ENCODE measurements at places on chromosomes 6 and 20. TPM values are rescaled to one million over a fixed set of nuclear protein-coding genes. Genes with fewer than 3 reads are reported as not detected.
A peak's percentile ranks its signal among the peaks of the same experiment; 100 is the strongest.

GRCh38 chr6:119334535-119335264 is 14.9 kb downstream of the MAN1A1 start:
- no peak for DNase-seq

GRCh38 chr6:157460182-157460999 is 79.4 kb downstream of the ZDHHC14 start:
- no peak for DNase-seq

DNA sequence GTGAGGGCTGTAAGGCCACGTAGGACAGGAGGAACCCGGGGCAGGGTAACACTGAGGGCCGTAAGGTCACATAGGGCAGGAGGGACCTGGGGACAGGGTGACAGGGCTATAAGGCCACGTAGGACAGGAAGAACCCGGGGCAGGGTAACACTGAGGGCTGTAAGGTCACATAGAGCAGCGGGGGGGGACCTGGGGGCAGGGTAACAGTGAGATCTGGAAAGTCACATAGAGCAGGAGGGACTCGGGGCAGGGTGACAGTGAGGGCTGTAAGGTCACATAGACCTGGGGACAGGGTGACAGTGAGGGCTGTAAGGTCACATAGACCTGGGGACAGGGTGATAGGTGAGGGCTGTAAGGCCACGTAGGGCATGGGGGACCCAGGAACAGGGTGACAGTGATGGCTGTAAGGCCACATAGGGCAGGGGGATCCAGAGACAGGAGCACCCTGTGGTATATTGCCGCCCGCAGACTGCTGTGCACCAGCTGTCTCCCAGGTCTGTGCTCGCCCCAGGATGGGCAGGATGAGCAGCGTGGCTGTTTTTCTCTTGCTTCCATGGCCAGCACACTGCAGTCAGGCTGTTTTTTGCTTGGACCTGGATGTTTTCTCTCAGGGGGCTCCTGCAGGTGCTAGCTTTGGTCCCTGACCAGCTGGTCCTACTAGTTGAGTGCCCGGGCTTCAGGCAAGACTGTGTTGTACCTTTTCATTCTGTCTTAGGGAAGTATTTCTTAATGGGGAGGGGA is 55.7 kb downstream of the SYTL3 start:
- no peak for DNase-seq

- no peak for DNase-seq
Measured at GRCh38 chr6:159071843-159072769, 27.3 kb upstream of the TAGAP start.

DNA sequence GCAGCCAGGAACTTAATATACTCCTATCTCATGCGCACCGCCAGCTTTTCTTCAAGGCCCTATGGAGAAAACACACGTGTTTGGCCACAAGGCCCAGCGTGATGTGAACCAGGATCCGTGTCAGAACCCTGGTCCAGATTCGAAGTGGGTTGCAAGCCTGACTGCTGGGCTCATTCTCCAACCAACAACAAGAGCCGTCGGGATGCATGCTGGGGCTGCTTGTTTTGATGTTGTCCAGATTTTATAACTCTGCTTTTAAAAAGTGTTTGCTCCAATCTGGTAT is 463 bp upstream of the SLC22A2 start:
- DNase-seq: no peak

DNA sequence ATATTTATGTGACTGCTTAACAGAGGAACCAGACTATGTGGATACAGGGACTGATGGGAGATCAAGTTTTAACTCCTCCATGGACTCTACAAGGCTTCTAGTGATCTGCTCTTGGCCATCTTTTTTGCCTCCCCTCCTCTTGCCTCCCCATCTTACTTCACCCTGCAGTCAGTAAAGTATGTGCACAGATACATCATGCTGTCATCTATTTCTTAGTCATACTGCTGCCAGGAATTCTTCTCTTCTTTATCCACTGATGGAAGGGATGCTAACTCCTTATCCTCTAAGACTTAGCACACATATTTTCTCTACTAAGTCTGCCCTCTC is 27.6 kb upstream of the FAM83C start:
- DNase-seq: peak; percentile 68

GRCh38 chr6:29626948-29627754 is 5.8 kb downstream of the GABBR1 start:
- DNase-seq: no peak

GRCh38 chr20:49466114-49466912 is 16.2 kb downstream of the KCNB1 start:
- DNase-seq: no peak

- peak; percentile 4 for DNase-seq
Measured at GRCh38 chr20:37901240-37901639, 1.7 kb upstream of the VSTM2L start.

GRCh38 chr20:49323622-49324238 is 45.9 kb upstream of the ZNFX1 start:
- peak; percentile 71 for DNase-seq

DNA sequence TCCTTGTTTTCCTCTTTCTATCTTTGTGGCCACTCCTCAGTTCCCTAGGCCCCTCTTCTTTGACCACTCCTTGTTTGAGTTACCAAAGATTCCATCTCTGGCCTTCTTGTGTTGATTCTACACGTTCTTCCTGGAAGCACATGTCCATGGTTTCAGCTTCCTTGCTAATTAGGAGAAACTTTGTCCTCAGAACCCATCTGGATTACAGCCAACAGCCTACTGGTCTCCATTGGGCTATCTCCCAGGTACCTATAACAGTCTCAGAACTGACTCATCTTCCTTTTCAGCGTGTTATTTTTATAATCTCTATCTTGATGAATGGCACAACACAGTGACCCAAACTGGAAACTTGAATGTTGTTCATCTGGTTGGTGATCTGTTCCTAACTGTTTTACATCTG is 17.5 kb downstream of the PTPRA start:
- no peak for DNase-seq

DNA sequence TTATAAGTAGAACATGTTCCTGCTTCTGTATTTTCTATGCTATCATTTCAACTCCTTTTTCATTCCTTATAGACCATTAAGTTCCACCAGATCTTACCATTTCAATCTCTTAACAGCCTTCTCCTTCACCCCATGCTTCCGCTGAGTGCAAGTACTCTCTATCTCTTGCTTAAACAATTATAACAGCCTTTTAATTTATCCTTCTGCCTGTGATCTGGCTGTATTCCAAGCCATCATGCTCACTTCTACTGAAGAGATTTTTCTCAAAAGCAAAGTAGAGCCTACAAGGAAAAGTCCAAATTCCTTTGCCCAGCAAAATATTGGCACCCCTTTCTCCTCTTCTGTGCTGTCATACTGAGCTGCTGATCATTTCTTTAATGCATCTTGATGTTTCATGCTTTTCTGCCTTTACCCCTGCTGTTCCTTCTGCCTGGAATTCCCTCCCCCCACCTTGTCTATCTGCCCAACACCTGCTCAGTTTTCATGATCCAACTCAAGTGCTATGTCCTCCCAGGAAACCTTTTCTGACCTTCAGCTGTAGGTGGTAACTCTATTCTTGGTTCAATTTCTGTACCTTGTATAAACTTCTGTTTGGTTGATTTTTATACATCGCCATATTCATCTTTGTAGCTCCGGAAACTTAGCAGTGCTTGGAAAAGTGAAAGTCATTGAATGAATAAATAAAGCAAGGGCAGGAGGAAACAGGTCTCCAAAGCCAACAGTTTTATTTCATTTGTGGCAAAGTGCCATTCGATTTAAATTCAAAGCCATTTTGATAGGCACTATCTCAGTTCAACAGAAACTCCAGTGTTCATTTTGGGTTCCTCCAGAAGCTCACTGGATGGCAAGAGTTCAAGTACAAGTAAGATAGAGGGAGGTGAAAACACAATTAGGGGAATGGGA is 10.5 kb upstream of the BMP2 start:
- DNase-seq: no peak

DNA sequence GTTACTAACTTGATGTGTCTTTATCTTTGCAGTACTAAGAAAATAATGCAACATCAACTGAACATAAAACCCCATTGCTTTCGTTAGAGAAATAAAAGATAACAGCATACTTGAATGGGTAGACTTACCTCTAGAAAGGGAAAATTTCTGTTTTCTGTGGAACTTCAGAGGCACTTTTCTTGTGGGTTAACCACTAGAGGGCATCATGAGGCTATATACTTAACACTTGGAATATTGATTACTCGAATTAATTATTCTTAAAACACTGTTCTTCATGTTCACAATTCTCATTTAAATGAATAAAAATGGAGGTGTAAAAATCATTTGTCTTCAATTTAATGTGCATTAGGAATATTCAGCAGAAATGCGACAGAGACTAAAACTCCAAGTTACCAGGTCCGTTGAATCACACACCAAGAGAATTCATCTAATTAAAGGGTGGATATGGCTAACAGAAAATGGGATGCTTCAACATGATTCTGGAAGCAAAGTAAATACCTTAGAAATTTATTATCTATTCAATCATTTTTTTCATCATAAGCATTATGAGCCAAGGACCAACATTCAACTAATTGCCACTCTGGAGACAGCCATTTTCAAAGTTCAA is 330.8 kb upstream of the PREP start:
- DNase-seq: no peak

DNA sequence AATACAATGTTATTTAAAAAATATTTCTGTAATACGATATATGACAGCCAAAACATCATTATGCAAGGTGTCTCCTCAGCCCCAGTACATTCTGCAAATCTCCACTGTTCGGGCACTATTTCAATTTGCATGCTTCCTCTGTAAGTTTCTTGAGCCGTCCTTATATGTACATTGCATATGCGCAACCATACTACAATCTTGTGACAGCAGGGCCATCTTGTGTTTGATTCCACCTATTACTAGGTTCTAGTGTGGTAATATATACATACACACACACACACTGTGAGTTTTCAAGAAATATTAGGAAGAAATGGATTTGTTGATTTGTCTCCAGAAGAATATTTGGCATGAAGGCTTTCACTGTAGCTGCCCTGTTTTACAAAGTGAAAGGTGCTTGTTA is 9.8 kb downstream of the LYRM4 start:
- no peak for DNase-seq

DNA sequence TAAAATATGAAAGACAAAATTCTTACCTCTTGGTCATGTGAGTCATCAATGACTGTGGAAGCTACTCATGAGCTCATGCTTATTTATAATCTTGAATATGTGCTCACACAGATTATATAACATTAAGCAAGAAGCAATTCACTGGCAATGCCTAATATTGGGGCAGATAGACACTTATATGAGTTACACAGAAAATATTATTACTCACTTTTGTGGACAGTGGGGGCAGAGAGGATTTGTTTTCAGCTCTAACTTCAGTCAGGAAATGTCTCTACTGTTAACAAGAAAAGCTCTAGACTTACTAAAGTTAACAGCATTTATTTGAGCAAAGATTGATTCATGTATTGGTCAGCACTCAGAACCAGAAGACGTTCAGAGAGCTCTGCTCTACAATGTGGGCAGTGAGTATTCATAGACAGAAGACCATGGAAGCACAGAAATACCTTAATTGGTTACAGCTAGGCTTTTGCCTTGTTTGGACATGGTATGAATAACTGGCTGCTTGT is 85.8 kb upstream of the AHI1 start:
- DNase-seq: no peak

DNA sequence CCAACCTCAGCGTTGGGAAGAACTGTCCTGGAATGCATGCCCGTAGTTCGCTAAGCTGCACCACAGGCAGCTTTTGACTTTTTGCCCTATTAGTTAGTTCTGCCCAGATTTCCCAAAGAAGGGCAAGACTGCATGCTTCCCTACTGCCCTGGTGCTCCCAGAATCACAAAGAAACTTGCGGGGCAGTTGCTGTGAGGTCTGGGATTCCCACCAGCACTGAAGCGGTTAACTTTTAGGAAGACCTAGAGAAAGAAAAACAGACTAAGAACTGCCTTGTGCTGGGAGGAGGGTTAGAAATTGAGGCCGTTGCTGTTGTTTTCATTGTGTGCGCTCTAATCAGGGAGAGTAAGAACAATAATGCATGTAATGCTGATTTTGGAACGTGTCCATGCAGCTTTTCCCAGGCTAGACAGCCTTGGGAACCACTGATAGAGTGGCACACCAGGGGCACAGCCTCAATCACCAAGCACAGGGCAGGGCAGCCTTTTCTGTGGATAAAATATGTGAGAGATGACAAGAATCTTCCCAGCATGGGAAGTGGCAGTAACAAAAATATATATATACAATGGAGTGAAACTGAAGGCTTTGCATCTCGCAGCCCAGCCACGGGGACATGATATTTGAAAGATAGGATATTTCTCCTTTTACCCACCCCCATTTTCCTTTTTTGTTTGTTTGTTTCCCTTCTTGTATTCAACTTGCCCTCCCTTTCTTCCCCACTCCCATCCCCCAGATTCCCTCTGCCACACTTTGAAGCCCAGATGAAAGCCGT is 137.7 kb upstream of the HEY2 start:
- peak; percentile 96 for DNase-seq

DNA sequence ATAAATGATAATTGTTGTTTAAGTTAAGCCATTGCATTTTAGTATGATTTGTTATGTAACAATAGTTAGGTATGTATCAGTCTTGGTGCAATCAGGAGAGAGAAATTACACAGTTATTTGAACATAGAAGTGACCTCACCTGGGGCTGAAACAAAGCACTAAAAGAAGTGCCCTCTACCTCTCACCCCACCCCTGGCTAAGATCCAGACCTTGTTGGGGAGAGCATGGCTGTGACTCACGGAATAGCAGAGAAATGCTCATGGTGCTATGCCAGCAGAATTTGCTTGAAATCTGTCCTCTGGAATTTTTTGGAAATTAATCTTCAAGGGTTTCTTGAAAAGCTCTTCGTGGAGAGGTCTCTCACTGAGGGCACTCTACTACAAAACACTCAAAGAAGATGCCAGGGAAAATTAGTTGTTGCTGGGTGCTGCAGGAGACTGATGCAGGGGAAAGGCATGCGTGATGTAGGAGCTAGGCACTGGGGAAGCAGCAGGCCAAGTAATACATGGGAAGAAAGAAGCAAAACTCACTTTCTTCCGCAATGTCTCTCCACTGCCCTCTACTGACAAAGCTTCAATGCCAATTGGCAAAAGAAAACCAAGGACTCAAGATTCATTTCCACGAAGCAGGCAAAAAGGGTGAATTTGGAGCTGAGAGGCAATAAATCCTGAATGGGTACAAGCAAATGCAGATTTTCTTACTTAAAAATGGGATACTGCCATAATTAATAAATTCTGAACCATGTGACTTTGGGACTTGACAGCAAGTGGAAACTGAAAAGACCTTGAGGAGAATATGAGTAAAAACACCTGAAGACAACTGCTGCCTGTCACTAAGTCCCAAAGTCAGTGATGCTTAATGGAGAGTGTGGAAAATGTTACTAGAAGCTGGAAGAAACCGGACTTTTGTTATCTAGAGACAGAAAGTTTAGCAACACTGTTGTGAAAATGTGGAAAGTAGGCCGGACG is 136.3 kb upstream of the ZNF184 start:
- DNase-seq: peak; percentile 77

DNA sequence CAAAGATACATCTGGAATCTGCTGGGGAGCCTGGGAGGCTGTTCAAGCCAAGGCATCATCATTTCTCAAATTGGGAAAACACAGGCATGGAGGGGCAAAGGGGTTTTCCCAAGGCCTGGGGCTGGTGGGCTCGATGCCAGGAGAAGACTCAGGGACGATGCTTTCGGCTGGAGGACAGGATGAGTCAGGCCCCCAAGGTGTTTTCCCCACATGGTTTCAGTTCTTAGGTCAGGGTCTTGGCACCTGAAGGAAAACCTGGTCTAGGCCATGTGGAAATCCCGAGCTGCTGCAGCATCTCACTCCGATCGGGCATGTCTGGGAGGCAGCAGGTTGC is 348.1 kb downstream of the CDC5L start:
- DNase-seq: peak; percentile 17

The EPB41L1 gene
- 54.4 TPM for total RNA-seq

The TXNDC5 gene
- 503 TPM for total RNA-seq

The EDN3 gene
- total RNA-seq: not detected

The ECT2L gene
- total RNA-seq: not detected

The RAB32 gene
- total RNA-seq: 129 TPM

The EGFL8 gene
- total RNA-seq: 1.5 TPM

The CALHM4 gene
- total RNA-seq: not detected

The CYP24A1 gene
- 154 TPM for total RNA-seq
